ENCODE measurements at places on chromosomes 13 and 19.

DNA sequence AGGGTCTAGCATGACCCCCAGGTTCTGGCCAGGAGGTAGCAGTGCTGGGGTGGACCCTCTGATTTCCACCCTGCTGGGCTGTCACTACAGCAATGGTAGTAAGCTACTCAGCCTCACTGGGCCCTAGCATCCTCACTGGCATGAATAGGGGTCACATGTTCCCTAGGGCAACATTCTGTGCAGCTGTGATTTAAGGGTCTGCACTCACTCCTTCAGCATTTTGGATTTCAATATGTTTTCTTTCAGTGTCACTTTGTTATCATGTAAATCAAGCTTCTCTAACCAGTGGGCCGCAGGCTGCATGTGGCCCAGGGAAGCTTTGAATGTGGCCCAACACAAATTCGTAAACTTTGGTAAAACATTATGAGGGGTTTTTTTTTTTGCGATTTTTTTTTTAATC, 57.8 kb downstream of the SPATA13 start:
- no peak for DNase-seq

DNA sequence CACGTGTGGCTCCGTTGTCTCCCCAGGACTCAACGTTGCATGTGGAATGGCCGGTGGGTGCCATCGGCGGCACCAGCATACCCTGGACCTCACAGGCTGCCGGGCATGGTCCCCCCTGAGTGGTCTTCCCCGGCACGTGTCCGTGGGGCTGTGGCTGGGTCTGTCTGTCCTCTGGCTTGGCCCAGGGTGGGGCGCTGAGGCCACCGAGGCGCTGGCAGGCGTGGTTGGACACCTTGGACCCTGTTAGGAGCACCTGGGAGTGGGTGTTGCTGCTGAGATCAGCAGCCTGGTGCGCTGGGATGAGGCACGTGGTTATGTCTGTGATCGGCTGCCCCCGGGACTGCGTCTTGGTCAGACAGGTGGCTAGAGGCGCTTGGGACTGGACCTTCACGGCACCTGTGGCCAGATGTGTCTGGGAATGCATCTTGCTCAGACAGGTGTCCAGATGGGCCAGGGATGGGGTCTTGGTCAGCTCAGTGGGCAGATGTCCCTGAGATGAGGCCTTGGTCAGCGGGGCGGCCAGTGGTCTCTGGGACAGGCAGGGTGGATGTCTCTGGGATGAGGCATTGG, 9.2 kb downstream of the IQCN start:
- DNase-seq: no peak

DNA sequence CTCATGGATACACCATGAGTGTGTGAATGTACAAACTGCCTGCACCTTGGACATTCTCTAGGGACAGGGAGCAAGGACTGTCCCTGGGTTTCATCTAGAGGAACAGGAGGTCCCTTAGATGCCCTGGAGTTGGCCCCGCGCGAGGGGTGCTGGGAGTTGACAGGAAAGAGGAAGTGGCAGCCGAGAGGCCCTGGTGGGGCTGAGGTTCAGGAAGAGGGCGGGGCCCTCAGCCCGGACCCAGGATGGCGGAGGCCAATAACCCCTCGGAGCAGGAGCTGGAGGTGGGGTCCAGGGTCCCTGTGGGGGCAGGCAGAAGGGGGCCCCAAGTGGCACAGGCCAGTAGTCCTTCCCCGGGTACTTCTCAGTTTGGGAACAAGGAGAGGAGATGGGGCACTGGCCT, 6.9 kb downstream of the PKN1 start:
- no peak for DNase-seq

GRCh38 chr13:109416001-109416400, 370.4 kb downstream of the IRS2 start:
- no peak for DNase-seq

GRCh38 chr19:17747205-17748098, 3.8 kb upstream of the FCHO1 start:
- peak; percentile 58 for DNase-seq

GRCh38 chr19:3518255-3518654, 12.1 kb downstream of the FZR1 start:
- DNase-seq: no peak

GRCh38 chr19:49440439-49441209, 703 bp downstream of the SLC17A7 start:
- DNase-seq: no peak
